ENCODE measurements at places on chromosomes 3 and 15.

DNA sequence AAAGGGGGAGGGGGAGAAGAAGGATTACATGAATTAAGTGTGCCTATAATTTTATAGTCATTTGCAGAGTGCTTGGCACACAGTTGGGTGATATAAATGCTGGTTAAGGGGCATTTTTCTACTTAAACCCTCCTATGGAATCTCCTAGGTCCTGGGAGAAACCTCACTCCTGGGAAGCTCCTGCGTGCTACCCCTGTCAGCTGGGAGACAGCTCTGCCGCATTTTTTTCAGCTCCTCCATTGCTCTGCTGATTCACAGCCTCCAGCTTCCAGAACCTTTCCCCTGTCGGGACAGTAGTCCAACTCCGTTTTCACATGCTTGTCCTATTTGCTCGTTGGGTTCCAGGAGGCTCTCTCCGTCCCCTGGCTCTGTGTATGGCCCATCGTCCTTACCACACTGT lies 59.2 kb downstream of the CHRD start:
- H3K4me1 ChIP-seq = no peaks in the 10 kb centered on the region
- no peak overlapping the region for H3K4me3 ChIP-seq
- H3K27ac ChIP-seq = no peak overlapping the region
- H3K27me3 ChIP-seq = no peaks in the 10 kb centered on the region
- H3K36me3 ChIP-seq = no peaks in the 10 kb centered on the region

DNA sequence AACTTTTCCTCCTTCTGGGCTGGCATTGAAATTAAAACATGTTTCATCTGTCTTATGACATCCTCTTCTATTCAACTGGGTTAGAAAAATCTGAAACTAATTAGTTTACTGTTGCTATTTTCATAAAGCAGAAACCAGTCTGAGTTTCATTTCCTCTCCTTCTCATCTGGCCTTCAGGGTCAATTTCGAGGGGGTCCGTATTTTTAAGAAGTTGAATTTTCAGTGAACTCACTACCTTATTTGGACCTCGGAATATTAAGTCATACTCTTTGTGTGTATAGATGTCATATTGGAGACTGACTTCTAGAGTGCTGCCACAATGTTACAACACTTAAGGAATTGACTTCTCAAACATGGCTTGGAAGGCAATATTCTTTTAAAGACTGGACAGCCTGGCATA lies 485.9 kb downstream of the SQOR start:
- no peaks in the 10 kb centered on the region for H3K27me3 ChIP-seq
- peaks cover 16% of the 10 kb centered on the region for H3K36me3 ChIP-seq
- DNase-seq = no peak
- no peak overlapping the region for H3K4me3 ChIP-seq
- no peak overlapping the region for H3K27ac ChIP-seq
- no peaks in the 10 kb centered on the region for H3K4me1 ChIP-seq

DNA sequence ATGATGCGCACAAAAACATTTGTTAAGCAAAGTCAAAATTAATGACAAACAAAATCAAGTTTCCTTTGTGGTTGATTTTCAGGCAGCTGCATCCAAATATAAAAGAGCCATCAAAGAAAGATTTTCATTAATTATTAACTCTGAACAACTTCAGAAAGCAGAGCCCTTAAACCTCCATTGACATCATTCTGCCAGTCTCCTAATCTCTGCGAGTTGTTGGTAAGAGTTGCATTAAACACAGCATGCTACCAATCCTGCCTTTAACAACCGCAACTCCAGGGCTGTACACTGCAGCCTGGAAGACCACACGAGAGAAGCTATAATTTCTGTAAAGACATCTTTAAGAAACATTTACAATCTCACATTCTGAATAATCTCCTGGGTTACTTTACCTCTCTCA lies 204.6 kb downstream of the NR2F2 start:
- no peaks in the 10 kb centered on the region for H3K27me3 ChIP-seq
- H3K36me3 ChIP-seq = no peaks in the 10 kb centered on the region
- H3K4me1 ChIP-seq = no peaks in the 10 kb centered on the region
- DNase-seq = no peak
- no peak overlapping the region for H3K4me3 ChIP-seq

- H3K27me3 ChIP-seq = no peaks in the 10 kb centered on the region
- no peak for DNase-seq
- peaks cover 12% of the 10 kb centered on the region for H3K4me1 ChIP-seq
- H3K4me3 ChIP-seq = no peak overlapping the region
- no peak overlapping the region for H3K27ac ChIP-seq
- no peaks in the 10 kb centered on the region for H3K36me3 ChIP-seq
Observed at GRCh38 chr15:31302778-31303725, 23.6 kb upstream of the KLF13 start.

GRCh38 chr3:45078910-45079522 lies 52.9 kb downstream of the CLEC3B start:
- H3K27me3 ChIP-seq = no peaks in the 10 kb centered on the region
- no peak overlapping the region for H3K27ac ChIP-seq
- H3K4me3 ChIP-seq = no peak overlapping the region

GRCh38 chr3:31027191-31027761 lies 132.8 kb upstream of the GADL1 start:
- H3K36me3 ChIP-seq = peaks cover 4% of the 10 kb centered on the region
- H3K4me3 ChIP-seq = no peak overlapping the region
- H3K27ac ChIP-seq = no peak overlapping the region
- no peak for DNase-seq

DNA sequence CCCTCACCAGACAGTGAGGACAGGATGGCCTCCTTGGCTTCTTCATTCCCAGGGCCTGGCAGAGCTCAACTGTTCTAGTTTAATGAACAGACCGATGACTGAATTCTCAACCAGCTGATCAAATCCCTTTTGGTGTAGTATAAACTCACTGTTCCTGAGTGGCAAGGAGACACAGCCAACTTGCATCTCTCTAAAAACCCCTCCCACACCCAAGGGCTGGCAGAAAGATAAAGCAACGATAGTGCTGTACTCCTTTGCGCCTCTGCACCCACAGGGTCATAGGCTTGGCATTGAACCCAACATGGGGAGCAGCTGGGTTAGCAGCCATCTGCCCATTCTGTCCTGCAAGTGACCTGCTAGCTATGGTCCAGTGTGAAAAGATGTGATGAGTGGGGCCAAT lies 103.2 kb downstream of the RYK start:
- no peak overlapping the region for H3K27ac ChIP-seq
- peaks cover 9% of the 10 kb centered on the region for H3K36me3 ChIP-seq
- H3K4me3 ChIP-seq = no peak overlapping the region
- 0 out of 2 replicates have a peak, but pooled peaks cover 3% of the 10 kb centered on the region for H3K4me1 ChIP-seq
- DNase-seq = no peak

DNA sequence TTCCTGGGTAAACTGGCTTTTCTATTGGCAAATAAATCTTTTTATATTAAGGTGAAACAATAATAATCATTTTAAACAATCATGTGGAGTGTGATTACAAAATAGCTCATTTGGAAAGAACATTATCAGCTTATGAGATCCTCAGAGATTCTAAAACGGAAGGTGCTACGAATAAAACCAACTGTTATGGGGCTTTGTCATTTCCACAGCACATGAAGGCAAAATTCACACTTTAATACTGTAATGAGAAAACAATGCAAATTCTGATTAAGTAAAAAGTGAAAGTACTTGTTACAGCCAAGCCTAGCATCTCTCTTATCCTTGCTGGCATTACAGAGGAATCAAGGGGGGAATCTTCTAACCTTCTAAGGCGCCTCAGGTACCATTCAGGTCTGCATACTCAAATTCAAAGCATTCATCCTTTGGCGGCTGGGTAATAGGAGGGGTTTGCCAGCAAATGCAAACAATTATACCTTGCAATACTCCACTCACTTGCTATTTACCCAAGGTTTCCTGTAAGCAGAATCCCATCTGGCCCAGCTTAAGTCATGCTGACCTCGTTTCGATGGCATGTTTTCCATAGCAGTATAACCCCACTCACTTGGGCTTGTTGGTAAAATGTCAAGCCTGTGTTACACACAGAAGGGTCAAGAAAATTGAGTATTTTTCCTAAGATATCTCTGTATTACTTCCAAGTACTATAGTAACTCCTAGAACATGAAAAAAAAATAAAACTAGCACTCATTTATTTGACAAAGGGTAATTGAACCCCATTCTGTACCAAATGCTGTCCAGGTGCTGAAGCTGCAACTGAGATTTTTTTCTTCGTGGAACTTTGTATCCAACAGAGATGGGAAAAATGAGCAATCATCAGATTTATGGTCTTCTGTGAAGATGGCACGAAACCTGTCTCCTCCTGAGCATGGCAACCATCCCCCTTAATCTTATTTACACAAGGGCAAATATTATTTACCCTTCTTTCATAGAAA lies 183.7 kb upstream of the LMCD1 start:
- H3K4me1 ChIP-seq = peaks cover 14% of the 10 kb centered on the region
- no peaks in the 10 kb centered on the region for H3K36me3 ChIP-seq
- no peak for DNase-seq
- H3K27me3 ChIP-seq = no peaks in the 10 kb centered on the region
- H3K27ac ChIP-seq = no peak overlapping the region

DNA sequence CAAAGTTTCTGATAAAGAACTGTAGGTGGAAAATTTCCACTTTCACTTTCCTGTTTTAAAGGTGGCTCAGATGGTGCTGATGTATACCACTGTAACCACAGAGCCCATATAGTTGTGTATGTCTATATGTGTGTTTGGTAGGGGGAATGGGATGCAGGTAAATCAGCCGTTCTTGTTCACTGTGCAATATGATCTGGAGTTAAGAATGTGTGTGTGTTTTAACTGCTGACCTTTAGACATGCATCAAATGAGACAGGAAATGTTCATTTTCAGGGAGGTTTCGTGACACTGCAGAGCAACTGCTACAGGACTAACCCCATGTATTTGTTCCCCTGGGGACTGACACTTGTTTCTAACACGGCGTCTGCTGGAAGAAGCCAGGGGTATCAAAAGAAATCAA lies 180.5 kb downstream of the TAFA4 start:
- no peak overlapping the region for H3K27ac ChIP-seq
- no peak for DNase-seq
- H3K4me1 ChIP-seq = no peaks in the 10 kb centered on the region
- H3K36me3 ChIP-seq = no peaks in the 10 kb centered on the region
- H3K4me3 ChIP-seq = no peak overlapping the region

- no peak overlapping the region for H3K27ac ChIP-seq
- DNase-seq = no peak
Observed at GRCh38 chr15:47846876-47847275, 129.6 kb downstream of the SEMA6D start.
